Activated T-helper 9 cell treated with anti-CD3 and anti-CD28 coated beads, Interleukin-2, amount 50 U/mL, for 16 hours (primary cell): ENCODE measurements at places on chromosomes 5 and 9.
A peak's percentile ranks its signal among the peaks of the same experiment; 100 is the strongest.

DNA sequence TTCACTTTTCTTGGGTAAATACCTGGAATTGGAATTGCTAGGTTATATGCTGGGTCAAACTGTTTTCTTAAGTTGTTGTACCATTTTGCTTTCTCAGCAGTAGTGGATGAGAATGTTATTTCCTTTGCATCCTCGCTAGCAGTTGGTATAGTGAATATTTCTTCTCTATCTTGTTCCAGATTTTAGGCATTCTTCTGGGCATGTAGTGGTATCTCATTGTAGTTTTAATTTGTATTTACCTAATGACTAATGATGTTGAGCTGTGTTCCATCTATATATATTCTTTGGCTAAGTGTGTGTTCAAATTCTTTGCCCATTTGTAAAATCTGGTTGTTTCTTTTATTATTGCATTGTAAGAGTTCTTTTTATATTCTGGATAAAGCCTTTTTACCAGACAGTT is 333.3 kb downstream of the MAT2B start:
- no peak for DNase-seq

- DNase-seq = no peak
Observed at GRCh38 chr5:150339165-150339564, 18.3 kb upstream of the TCOF1 start.

DNA sequence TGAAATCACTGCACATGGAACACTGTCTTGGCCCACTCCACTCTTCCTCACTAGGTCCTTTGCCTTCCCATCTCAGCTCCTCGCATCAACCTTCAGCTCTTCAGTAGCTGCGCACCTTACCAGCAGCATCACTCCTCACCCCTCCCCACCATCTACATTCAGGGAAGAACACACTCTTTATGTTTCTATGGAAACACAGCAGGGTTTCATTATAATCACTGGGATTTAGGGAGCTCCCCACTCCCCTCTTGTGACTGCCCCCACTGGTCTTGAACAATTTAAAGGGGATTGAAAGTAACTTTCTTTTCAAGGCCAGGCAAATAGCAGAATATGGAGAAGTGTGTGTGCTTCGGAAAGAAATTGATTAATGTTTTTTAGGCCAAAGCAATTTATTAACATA is 111.2 kb downstream of the INSYN2B start:
- no peak for DNase-seq

- no peak for DNase-seq
Observed at GRCh38 chr5:142605611-142606010, 80.3 kb downstream of the FGF1 start.

- no peak for DNase-seq
Observed at GRCh38 chr5:95850391-95850894, 27.9 kb upstream of the GLRX start.

DNA sequence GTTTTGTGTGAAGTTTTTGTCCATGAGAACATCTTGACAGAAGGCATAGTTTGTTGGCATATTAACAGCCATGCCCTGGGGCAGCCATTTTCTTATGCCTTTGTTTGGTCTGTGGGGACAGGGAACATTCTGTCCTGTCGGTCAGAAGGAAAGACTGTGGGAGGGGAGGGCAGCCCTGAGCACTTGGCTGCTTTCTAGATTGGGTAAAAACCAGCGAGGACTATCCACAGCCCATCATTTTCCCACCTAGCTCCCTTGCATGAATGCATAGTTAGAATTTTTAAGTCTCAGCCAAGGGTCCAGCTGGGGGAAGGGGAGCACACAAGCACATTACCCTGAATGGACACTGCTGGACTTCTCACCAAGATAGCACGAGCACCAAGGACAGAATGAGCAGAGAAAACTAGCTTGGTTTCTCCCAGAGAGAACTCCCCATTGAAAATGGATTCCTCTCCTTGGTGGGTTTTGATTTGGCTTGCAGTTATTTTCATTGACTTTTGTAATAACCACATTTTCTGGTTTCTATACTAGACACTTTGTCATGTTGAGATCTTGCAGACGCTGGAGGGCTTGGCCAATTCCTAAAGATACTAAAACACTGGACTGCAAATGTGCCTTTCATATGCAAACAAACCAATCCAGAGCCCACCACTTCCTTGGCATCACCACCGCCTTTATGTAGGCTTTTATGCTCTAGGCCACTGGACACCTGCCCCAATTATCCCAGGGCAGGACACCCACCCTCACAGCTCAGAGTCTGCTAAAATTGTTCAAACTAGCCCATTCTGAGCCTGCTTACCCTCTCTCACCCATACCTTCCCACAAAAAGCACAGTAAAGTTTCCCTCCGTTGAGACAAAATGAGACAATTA is 129.9 kb downstream of the BOD1 start:
- no peak for DNase-seq

- peak; percentile 20 for DNase-seq
Observed at GRCh38 chr5:149959406-149960236, 937 bp upstream of the SLC26A2 start.
